CMK (cell line): ENCODE measurements at places on chromosomes 12 and 14.

- DNase-seq: no peak
Measured at GRCh38 chr12:27338473-27338872, 5.8 kb downstream of the BMAL2 start.

DNA sequence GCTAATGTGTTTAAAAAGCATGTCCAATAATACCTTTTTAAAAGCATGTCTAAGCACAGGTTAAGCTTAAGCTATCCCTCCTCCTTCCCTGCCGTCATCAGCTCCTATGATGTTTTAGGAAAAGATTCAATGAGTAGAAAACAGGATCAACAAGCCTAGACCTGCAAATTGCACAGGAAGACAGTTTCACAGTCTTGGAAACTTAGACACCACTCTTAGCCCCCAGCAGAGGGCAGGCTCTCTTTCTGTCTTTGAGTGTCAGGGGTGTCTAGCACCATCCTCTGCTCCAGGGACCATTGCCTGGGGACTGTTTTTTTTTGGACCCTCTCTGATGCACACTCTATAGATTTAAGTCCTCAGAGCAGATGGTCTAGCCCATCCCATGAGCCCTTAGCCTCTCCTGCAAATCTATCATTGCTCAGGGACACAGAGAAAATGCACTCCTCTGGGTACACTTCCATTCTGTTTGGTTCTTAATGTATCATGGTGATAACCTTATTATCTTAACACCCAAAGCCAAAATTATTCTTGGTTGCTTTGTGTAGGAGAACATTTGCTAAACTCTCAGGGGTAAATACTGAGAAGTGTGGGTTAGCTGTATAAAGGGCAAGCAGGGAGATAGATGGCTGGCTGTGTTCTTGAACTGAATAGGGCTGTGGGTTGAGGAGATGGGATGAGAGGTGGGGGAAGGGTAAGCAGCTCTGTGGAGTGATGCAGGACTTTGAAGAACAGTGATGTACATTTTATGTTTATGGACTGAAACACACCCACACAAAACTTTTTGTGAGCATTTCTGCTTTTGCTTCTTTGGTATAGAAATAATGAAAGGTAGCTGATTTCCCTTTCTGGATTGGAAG, 259.9 kb upstream of the DDHD1 start:
- no peak for DNase-seq

DNA sequence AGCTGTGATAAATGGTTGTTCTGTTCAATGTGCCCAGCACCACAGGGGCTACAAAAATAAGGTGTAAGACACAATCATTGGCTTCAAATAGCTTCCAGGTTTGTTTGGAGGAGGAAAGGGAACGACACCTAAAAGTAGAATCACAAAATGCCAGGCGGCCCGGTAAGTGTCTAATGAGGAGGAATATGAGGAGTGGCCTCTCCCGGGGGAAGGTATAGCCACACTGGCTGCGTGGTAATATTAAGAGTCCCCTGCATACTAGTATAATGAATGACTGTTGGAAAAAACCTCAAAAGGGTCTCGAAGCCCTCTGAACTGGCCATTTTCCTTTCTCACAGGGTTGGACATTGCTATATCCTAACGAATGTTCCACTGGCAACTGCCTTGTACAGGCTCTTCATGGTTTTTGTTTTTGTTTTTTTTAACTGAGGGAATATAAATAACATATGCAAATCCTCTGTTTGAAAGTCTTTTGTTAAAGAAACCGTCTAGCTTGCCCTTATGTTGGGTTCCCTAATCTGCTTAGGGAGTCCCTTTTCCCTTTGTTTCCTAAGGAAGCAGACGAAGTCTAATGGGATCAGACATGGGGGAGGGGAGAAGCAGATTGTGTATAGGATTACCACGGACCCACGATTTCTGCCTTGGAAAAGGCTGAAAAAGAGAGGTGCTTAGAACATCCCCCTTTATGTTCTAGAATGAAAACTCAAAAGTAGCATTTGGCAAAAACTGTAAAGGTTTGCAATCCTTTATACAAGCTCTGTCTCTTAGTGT, 4.2 kb downstream of the CCDC60 start:
- no peak for DNase-seq

- DNase-seq: no peak
Measured at GRCh38 chr12:124406043-124406442, 111.2 kb downstream of the RFLNA start.

DNA sequence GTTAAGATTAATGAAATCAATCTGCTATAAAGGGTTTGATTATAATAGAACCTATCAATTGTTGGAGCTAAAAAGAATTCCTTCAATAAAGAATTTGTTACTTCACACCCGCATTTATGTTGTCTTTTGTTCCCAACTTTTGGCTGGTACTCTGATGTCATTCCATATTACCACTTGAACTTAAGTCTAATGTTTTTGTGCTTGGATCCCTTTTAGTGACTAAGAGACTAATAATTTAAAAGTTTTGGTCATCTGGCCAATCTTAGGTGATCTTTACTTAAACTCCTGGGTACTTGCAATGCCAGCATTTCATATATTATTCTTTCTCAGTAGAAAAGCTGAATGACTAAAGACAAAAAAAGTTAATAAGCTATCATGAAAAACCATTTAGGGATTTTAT, 113.0 kb downstream of the TMEM30B start:
- no peak for DNase-seq

DNA sequence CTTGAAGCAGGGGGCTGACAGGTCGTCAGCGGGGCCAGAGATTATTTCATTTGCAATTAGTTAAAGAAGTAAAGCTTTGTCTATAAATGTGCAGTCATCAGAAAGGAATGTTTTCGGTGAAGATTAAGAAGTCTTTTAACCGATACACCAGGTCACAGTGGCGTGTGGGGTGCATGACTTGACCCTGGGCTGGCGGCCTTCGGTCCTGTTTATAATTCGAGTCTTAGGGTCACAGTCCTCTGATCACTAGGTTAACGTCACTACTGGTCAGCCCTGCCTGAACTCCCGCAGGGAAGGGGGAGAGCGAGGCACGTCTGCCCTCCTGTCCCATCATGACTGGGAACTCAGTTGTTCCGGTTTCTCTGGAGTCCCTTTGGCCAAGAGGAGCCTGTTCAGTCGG, 5.0 kb upstream of the C14orf180 start:
- no peak for DNase-seq

DNA sequence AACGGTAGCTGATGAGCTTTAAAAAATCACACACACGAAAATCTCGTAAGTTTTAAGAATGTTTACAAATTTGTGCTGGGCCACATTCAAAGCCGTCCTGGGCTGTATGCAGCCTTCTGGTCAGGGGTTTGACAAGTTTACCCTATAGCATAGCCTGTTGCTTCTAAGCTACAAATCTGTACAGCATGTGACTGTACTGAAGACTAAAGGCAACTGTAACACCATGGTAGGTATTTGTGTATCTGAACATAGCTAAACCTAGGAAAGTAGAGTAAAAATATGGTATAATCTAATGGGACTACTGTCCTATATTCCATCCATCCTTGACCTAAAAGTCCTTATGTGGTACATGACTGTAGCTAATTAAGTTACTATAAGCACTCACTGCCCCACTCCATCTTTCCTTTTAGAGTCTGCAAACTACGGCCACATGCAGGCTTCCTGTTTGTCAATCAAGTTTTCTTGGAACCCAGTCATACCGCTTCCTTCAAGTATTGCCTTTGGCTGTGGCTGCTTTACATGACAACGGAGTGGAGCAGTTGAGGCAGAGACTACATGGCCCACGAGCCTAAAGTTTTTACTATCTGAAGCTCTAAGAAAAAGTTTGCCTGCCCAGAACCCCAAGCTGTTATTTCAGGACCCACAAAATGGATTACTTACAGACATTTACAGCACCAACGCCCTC, 18.5 kb downstream of the KRT7 start:
- DNase-seq: no peak

- DNase-seq: peak; percentile 20
Measured at GRCh38 chr12:57377103-57377840, 53.6 kb downstream of the R3HDM2 start.

DNA sequence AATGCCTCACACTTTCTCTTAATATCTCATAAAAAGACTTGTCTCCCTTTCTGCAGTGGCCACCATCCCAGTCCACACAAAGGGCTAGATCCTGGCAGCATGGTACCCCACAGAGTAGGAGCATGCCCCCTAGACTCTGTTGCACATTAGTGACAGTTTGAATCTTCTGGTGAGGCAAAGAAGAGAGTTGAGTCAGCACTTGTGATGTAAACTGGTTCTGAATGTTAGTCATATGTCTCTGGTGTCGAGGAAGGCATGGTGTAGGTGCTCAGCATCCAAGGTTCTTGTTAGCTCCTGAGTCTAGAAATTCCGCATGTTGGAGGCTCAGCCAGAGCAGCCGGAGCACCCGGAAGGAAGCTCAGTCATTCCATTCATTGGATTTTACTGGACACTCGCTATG, 9.8 kb downstream of the TTC9 start:
- DNase-seq: no peak

DNA sequence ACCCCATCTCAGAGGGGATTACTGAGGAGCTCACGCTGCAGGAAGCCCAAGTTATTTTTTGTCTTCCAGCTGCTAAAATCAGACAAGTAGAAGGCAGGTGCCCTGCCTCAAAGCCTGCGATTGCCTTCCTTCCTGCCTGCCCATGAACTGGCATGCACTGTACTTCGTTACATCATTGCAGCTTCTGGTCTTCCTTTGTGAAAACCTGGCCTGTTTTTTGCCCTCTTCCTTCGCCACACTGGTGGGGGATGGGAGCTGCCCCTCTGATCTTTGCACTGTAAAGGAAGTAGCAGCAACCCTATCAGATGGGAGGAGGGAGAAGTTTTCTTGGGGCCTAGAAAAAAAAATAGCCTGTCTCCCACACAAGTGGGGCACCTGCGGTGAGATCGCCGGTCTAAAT, 1098.7 kb downstream of the BCL11B start:
- no peak for DNase-seq

- no peak for DNase-seq
Measured at GRCh38 chr12:80317307-80317706, 126.7 kb upstream of the PTPRQ start.

- DNase-seq: no peak
Measured at GRCh38 chr12:127823801-127824200, 443.2 kb upstream of the TMEM132C start.
